Muscle of leg (tissue), 16 donors: ENCODE measurements at places on chromosomes 7 and 10. TPM values are rescaled to one million over a fixed set of nuclear protein-coding genes. Genes with fewer than 3 reads are reported as not detected.

DNA sequence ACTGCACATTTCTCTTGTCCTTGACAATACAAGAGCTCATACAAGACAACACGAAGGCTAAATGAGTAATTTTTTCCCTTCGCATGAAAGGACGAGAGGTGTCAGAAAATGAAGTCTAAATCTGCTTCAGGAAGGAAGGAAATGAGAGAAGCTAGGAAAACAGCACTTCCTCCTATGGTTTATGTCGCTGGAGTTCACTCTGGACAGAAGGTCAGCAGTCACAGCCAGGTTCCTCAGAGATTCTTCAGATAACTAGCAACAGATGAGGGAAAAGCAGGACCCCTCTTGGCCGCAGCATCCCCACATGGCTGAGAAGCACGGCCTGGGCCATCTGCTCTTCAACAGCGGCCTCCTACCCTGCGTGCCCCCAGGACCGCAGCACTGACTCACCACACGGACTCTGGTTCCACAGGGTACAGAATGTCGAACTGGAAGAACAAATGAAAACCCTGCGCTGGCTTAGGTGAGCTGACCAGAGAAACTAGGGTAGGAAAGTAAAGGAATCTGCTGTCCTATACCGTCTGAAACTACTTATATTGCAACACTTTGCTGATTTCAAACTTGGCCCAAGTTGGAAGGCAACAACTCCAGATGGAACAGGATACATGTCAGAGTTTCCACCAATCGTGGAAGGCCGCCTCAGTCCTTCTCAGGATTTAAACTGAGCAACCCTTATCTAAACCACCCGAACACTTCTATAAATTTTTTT, 26.3 kb downstream of the DNMBP start:
- DNase-seq, result peak; percentile 93
- peaks cover 33% of the 10 kb centered on the region for H3K4me1 ChIP-seq
- peak overlapping the region; percentile 97 for H3K27ac ChIP-seq
- H3K36me3 ChIP-seq, result no peaks in the 10 kb centered on the region

DNA sequence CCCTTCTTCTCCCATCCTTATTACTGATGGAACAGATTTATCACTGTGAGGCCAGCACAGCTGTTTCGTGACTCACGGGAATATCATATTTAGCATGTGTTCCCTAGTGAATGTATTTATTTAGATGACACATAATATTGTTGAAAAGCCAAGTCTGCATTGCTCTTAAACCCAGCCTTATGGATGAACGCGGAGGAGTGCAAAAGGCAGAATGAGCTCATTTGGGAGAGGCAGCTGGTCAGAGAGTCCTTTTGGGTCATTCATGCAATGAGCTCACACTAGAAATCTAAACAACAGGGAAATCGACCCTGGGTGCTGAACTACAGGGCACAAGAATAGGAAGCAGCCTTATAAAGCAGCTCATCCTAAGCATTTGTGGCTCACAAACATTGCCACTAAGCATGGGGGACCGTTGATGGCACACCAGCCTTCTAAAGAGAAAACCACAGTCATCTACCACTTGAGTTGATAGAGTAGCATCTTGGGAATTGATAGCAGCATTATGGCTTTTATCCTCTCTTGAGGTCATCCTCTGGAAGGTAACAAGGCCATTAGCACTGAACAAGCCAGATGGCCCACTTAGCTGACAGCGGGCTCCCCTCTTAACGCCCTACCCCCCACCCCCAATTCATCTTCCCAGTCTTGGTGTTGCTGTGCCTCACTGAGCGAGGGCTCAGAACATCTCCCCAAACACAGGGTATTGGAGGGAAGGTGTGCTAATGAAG, 32.9 kb upstream of the SDK1 start:
- H3K27me3 ChIP-seq, result peaks cover 2% of the 10 kb centered on the region
- peaks cover 19% of the 10 kb centered on the region for H3K4me1 ChIP-seq
- H3K27ac ChIP-seq, result peak overlapping the region; percentile 62
- DNase-seq, result peak; percentile 87
- H3K4me3 ChIP-seq, result no peak overlapping the region

GIMAP2 gene
- 4.9 TPM for polyA plus RNA-seq

DNA sequence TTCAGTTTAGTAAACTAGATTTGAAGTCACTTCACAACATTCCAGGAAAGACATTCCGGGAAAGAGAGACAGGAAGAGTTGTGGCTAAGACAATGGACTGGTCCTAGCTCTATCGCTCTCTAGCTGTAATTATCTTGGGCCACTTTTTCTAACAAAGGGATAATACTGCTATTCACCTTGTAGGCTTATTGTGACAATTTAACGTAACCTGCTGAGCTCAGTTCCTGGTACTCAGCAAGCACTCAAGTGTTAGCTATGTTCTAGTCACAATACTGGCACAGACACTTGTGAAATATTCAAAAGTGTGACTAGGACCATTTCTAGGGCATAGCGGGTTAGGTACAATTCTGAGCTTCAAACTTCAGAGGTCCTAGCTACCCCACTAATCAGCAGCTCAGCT, 12.0 kb upstream of the NRCAM start:
- H3K27me3 ChIP-seq, result no peaks in the 10 kb centered on the region
- H3K4me3 ChIP-seq, result no peak overlapping the region
- H3K36me3 ChIP-seq, result no peaks in the 10 kb centered on the region

SPDYE6 gene
- polyA plus RNA-seq, result 3.2 TPM

GRCh38 chr7:106231856-106232490, 52.8 kb downstream of the NAMPT start:
- no peak overlapping the region for H3K4me3 ChIP-seq
- H3K36me3 ChIP-seq, result no peaks in the 10 kb centered on the region
- H3K27ac ChIP-seq, result no peak overlapping the region
- DNase-seq, result no peak
- no peaks in the 10 kb centered on the region for H3K27me3 ChIP-seq

- no peak overlapping the region for H3K27ac ChIP-seq
- no peaks in the 10 kb centered on the region for H3K36me3 ChIP-seq
- no peak overlapping the region for H3K4me3 ChIP-seq
- H3K27me3 ChIP-seq, result no peaks in the 10 kb centered on the region
Measured at GRCh38 chr10:56653289-56653688, 292.2 kb upstream of the ZWINT start.

DNA sequence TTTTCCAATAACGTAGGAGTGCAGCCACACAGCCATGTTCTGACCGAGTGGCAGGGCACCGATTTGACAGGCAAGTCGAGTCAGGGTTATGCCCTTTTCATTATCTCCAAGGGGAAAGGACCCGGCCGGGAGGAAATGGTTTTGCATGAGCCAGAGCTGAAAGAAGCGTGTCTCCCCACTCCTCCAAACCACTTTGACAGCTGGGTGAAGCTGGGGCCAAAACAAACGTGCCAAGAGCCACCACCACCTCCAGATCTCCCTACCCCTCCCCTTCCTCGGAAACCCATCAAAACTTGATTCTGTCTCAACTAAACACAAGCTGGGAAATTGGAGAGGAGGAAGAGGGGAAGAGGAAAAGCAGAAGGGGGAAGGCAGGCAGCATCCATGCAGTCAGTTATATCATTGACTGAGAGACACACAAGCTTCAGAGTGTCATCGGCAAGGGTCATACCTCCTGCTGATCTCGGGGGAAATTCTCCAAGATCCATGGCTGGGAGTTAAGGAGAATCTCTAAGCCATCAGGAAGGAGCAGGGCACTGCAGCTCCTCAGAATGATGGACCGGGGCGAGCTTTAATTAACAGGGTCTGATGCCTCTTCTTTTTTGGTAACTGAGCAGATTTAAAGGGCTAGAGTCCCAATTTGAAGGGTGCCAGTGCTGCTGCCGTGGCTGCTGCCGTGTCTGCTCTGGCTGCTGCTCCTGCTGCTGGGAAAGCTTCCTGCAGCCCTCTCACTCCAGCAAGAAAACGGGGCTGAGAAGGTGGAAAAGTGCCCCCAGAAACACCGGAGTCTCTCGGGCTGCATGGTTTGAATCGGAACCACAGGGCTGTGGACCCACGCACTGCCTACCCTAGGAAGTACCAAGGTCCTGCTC, 34.7 kb upstream of the CALN1 start:
- H3K36me3 ChIP-seq, result no peaks in the 10 kb centered on the region
- H3K4me1 ChIP-seq, result peaks cover 22% of the 10 kb centered on the region
- DNase-seq, result peak; percentile 40

MBL2 gene
- not detected for polyA plus RNA-seq

- H3K4me1 ChIP-seq, result no peaks in the 10 kb centered on the region
- no peak for DNase-seq
- H3K27me3 ChIP-seq, result no peaks in the 10 kb centered on the region
- H3K36me3 ChIP-seq, result no peaks in the 10 kb centered on the region
Measured at GRCh38 chr7:3358991-3359390, 57.9 kb downstream of the SDK1 start.

GRCh38 chr7:125355899-125356298, 426.3 kb upstream of the POT1 start:
- no peaks in the 10 kb centered on the region for H3K27me3 ChIP-seq
- H3K36me3 ChIP-seq, result no peaks in the 10 kb centered on the region
- H3K4me1 ChIP-seq, result no peaks in the 10 kb centered on the region
- peak overlapping the region; percentile 57 for H3K27ac ChIP-seq
- H3K4me3 ChIP-seq, result no peak overlapping the region

ASIC3 gene
- polyA plus RNA-seq, result 3.6 TPM

GRCh38 chr7:151251328-151251688, 2.8 kb upstream of the SMARCD3 start:
- H3K4me1 ChIP-seq, result peaks cover 62% of the 10 kb centered on the region
- peak overlapping the region; percentile 90 for H3K27ac ChIP-seq
- DNase-seq, result no peak
- H3K27me3 ChIP-seq, result peaks cover 8% of the 10 kb centered on the region
- peak overlapping the region; percentile 58 for H3K4me3 ChIP-seq

METTL27 gene
- polyA plus RNA-seq, result 1.7 TPM

GRCh38 chr7:34672430-34672829, 14.4 kb downstream of the NPSR1 start:
- no peak overlapping the region for H3K27ac ChIP-seq
- H3K4me1 ChIP-seq, result no peaks in the 10 kb centered on the region
- no peak for DNase-seq
- H3K4me3 ChIP-seq, result no peak overlapping the region
- H3K27me3 ChIP-seq, result no peaks in the 10 kb centered on the region
- H3K36me3 ChIP-seq, result no peaks in the 10 kb centered on the region

SPDYE2B gene
- polyA plus RNA-seq, result 3.3 TPM

DNA sequence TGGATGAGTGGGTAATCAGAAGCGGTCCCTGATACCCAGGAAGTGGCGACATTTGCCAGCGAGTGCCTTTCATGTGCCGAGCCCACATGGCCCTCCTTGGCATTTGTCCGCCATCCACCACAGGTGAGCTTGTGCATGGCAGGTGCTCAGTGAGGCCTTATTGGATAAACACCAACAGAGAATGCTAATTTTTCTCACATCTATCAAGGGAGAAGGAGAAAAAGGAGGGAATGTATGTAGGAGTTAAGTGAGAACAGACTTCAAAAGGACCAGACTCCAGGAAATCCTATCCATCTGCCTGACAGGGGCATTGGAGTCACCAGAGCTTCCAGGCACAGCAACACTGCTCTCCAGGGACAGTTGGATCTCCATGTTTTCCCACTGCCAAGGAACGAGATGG, 143.5 kb upstream of the ZMIZ1 start:
- no peak overlapping the region for H3K4me3 ChIP-seq
- no peak for DNase-seq
- H3K4me1 ChIP-seq, result peaks cover 5% of the 10 kb centered on the region
- H3K27ac ChIP-seq, result no peak overlapping the region
- H3K27me3 ChIP-seq, result peaks cover 17% of the 10 kb centered on the region

GIMAP7 gene
- polyA plus RNA-seq, result 11.5 TPM

- H3K27ac ChIP-seq, result no peak overlapping the region
- H3K4me3 ChIP-seq, result no peak overlapping the region
- H3K36me3 ChIP-seq, result no peaks in the 10 kb centered on the region
- no peak for DNase-seq
- H3K4me1 ChIP-seq, result no peaks in the 10 kb centered on the region
Measured at GRCh38 chr7:41445432-41445831, 257.5 kb downstream of the INHBA start.

DNA sequence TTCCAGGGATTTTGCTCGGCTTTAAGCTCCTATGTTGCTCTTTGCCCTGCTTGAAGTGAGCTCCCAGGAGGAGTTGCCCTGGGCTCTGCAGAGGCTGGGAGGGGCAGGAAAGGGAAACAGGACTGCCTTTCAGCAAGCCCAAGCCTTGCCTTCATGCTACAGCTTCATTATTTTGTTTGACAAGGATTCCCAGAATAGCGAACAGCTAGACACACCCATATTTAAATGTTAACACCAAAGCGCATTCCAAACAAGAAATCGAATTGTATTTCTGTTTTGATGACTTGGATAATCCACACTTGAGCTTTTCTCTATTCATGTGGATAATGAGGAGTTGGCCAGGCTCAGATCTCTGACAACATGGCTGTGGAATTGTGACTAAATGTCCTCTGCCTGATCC, 6.3 kb downstream of the KIAA1217 start:
- H3K36me3 ChIP-seq, result peaks cover 7% of the 10 kb centered on the region
- H3K4me3 ChIP-seq, result no peak overlapping the region
- H3K27ac ChIP-seq, result peak overlapping the region; percentile 63
- H3K4me1 ChIP-seq, result peaks cover 32% of the 10 kb centered on the region

DNA sequence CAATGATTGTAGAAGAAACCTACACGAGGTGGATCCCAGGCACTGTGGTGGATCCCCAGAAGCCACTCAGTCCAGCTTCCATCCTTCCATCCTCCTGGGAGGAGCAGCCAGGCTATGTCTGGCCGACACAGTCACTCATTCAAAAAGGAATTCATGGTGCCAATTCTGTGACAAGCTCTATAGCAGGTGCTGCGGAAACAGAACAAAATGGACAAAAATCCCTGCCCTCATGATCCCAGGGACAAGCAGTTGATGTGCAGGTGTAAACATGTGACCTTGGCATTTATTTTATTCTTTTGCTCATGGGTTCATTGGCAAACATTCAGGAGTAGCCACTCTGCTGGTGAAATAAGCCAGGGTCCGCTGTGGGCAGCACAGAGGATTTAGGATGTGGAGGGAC, 49.2 kb upstream of the FGFR2 start:
- H3K36me3 ChIP-seq, result no peaks in the 10 kb centered on the region
- DNase-seq, result no peak
- H3K27ac ChIP-seq, result no peak overlapping the region
- H3K27me3 ChIP-seq, result peaks cover 4% of the 10 kb centered on the region
- H3K4me3 ChIP-seq, result no peak overlapping the region
